ENCODE measurements at places on chromosomes 2 and 18. TPM values are rescaled to one million over a fixed set of nuclear protein-coding genes. Genes with fewer than 3 reads are reported as not detected.

DNA sequence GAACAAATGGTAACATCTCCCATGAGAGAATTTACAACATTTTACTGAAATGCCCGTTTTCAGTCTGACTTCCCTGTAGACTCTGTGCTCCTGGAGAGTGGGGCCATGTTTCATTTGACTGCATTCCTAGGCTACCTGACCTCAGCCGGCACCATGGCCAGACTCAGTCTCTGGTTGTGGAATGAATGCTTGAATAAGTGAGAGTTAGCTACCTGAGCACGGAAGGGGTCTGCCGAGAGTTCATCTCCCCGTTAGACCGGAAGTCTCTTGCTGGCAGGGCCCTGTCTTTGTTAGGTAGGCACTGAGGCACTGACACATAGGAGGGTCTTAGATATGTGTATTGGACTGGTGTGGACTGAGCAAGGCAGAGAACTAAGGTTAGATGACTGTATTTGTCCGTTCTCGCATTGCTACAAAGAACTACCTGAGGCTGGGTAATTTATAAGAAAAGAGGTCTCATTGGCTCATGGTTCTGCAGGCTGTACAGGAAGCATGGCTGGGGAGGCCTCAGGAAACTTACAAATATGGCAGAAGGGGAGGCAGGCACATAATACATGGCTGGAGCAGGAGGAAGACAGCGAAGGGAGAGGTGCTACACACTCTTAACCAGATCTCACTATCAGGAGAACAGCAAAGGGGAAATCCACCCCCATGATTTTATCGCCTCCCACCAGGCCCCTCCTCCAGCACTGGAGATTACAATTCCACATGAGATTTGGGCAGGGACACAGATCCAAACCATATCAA, 271.2 kb downstream of the GLI2 start:
- DNase-seq: no peak

DNA sequence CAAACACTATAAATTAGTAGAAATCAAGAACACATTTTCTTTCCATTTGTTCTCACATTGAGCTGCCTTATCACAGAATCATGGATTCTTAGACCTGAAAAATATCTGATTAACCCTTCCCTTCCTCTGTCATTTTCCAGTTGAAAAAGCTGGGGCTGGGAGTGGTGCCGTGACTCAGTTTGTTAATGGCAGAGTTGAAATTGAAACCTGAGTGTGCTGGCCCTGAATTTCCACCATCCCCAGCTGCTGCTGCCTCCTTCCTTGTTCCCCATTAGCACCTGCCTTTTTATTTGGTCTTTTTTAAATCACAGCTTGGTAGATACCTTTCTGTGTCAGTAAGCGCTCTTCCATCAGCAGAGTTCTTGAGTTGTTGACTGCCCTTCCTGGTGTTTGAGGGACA, 10.6 kb downstream of the FARP2 start:
- no peak for DNase-seq

GRCh38 chr18:28905509-28905908, 728.6 kb upstream of the CDH2 start:
- DNase-seq: no peak

- DNase-seq: no peak
These were observed 89.8 kb upstream of the CHST9 start for GRCh38 chr18:27274901-27275300.

DNA sequence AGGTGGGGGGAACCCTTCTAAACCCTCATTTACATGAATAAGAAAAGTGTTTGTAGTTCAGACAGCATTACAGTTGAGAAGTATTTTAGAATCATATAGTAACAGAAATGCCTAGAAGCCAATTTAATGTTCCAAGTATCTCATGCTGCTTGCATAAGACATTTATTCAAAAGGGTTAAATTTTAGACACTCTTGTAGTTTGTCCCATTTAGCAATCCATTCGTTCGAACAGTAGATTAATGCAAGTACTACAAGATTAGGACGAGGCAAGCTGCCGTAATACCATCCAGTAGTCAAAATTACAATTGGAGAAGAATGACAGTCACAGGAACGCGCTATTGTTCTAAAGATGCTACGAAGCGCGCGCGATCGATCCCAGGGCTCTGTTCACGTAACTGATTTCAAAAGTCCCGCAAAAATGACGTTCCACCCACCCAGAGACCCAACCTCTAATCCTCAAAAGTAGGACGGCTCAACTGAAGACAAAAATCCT, 1.2 kb downstream of the TMEM237 start:
- no peak for DNase-seq

DNA sequence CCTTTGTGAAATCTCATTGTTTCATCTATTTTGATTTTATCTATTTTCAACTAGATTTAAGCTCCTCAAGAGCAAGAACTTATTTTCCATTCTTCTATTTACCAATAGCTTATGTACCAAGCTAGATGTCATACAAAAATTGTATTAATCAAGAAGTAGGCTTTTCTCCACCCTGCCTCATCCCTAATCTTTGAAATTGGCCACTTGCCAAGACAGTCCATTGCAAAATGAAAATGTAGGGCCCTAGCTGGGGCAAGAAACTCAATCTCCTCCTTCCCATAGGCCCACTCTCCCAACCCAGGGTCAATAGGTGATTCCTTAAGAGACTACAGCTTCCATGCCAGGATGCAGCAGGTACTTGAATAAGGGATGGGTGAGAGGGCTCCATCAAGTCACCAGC, 39.3 kb upstream of the STPG4 start:
- DNase-seq: no peak

The CCT7 gene
- 584 TPM for total RNA-seq

The FABP1 gene
- not detected for total RNA-seq
